ENCODE measurements at places on chromosomes 3 and 15. TPM values are rescaled to one million over a fixed set of nuclear protein-coding genes. Genes with fewer than 3 reads are reported as not detected.
A peak's percentile ranks its signal among the peaks of the same experiment; 100 is the strongest.

The FBXO40 gene
- total RNA-seq = not detected

The NEK10 gene
- total RNA-seq = 0.35 TPM

- H3K4me3 ChIP-seq = no peak overlapping the region
- no peaks in the 10 kb centered on the region for H3K4me1 ChIP-seq
- no peak for DNase-seq
- H3K27me3 ChIP-seq = peaks cover 17% of the 10 kb centered on the region
- H3K36me3 ChIP-seq = no peaks in the 10 kb centered on the region
These were observed 14.9 kb upstream of the MYH15 start for GRCh38 chr3:108525256-108525655.

The SLC12A8 gene
- total RNA-seq = 1.3 TPM

- H3K4me3 ChIP-seq = peak overlapping the region; percentile 18
- peak overlapping the region; percentile 80 for H3K27ac ChIP-seq
- no peaks in the 10 kb centered on the region for H3K27me3 ChIP-seq
- H3K36me3 ChIP-seq = peaks cover 39% of the 10 kb centered on the region
- DNase-seq = no peak
These were observed 278.9 kb upstream of the STT3B start for GRCh38 chr3:31253782-31254181.

The CCR8 gene
- 7.6 TPM for total RNA-seq
